GM12864 (cell line): ENCODE measurements at places on chromosomes 1 and 21.
A peak's percentile ranks its signal among the peaks of the same experiment; 100 is the strongest.

- no peak for DNase-seq
These were observed 70.3 kb downstream of the KIAA0319L start for GRCh38 chr1:35486858-35487408.

DNA sequence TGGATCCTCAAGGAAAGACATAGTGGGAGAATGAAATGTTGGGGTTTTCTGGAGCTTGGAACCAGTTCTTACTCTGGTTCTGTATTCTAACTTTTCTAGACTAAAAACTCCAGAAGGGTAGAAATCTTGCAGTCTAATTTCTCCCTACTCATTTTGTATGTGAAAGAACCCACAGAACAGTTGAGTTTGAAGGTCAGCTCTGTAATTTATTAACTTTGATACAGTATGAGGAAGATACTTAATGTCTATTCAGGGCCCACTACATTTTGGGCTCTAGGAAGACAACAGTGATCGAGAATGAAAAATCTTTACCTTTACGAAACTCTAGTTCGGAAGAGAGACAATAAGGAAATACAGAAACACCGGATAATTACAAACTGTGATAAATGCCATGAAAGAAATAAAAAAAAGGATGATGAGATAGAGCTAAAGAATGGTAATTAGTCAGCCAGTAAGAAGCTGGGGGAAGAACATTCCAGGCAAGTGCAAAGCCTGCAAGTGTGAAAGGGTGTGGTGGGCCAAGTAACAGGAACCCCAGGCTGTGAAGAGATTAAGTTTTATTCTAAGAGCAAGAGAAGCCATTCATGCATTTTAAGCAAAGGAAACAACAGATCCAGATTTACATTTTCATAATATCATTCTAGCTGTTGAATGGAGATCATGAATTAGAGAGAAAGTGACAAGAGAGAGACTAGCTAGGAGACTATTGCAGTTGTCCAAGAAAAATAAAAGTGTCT, 159.9 kb upstream of the HMCN1 start:
- no peak for DNase-seq

GRCh38 chr1:36355811-36356210, 29.9 kb downstream of the STK40 start:
- DNase-seq: no peak

DNA sequence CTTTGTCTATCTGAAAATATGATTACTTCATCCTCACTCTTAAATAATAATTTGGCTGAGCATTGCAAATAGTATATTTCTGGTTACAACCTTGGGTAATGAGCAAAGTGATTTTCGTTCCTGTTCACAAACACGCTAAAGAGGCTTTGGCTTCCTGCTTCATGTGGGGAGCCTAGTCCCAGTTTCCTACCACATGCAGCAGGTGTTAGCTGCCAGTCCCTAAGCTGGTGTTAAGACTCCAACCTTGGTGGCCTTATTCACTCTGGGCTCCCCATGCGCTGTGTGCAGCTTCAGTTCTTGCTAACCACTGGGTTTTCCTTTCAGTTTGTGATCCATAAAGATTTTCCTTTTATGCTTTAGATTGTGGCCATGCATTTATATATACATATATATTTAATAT, 56.7 kb upstream of the BARHL2 start:
- DNase-seq: no peak

DNA sequence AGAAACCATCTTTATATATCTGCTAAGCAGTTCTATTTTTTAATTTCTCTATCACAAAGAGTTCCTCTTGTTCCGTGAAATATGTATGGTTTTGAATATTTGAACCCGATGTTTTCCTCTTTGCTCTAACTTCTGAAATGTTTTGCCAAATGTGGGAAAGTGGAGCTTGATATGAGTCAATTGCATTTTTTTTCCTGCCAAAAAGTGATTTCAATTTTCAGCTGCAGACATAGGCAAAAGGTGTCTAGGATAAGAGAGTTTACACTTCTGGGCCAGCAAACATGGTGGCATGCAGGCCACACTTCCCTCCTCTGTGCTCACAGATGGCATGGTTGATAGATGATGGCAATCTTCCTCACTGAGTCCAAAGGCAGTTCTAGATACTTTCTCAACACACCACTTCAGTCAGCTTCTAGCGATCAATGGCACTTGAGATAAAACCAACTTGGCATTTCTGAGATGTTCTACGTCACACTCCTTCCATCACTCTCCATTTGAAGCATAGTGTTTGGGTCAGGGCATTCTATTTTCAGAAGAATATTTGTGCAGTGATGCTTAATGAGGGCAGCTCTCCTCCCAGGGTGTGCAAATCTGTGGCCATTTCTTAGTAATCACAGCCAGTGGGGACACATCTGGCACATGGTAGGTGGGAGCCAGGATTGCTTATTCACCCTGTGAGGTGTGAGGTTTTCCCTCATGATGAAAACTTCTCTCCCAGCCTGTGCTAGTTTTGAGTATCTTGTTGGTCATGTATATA, 54.4 kb upstream of the SCAF4 start:
- DNase-seq: no peak

GRCh38 chr1:183817576-183818288, 12.8 kb downstream of the RGL1 start:
- no peak for DNase-seq

DNA sequence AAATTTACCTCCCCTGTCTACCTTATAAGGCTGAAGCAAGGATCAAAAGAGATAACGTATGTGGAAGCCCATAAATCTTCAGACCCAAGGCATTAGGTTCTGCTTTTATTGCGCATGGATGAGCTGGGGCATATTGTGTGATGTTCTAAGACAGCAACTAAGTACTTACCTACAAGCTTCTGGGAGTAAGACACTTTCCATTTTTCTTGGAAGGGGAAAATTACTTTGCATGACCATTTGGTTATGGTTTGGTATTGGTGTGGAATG, 21.1 kb downstream of the LMOD1 start:
- DNase-seq: no peak

DNA sequence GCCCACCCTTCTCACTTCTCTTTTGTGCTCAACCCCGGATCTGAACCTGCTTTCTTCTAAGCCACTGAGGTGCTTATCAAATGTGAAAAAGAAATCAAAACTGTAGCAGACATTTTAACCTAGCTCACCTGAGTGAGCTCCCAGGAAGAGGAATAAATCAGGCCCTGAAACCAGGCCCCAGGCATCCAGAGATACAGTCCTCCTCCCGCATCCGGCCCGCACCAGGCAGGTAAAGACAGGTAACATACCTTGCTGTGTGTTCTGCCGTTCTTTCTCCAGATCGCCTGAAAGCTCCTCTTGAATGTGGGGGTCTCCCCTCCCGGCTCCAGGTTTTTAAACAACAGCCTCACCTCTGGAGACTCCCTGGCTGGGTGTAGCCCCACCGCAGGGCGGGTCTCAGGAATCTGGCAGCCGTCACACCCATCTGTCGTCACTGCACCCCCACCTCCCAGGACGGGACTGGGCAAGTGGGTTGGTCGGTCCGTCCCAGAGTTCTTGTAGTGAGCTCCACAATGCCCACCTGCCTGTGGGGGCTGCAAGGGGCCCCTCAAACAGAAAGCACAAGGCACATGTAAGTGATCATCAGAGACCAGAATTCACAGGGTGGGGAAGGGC, at the start of gene LAMB3:
Gene LAMB3 (minus strand): TSS at position 305 of the 615 bp plus-strand sequence. CDS start 1,481 bp downstream, outside the sequence.
- DNase-seq: no peak

DNA sequence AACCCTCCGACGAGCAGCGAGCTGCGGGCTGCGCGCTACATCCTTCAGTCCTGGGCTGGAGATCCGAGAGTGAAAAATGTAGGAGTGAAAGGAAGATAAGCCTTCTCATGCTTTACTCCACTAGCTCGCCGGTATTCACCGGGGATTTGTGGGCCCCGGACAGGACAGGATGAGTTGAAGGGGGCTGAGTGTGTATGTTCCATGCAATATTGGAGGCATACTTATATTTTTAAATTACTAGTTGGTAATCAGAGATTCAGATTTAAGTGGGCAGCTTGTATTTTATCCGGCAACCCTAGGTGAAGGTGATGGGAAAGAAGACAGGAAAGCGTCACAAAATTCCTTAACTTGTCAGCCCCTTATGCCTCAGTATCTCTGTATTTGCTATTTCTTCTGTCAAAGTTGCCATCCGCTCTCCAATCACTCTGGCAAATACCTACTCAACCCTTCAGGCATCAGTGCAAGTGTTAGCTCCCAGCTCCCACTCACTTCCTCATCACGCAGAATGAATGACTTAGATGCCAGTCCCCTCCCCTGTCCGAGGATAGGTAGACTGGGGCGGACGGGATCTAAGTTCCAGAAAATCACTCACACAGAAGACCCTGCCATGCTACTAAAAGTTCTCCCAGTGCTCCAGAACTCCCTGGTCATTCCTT, 503 bp upstream of the PIGM start:
- DNase-seq: no peak

GRCh38 chr1:59557549-59557885, 257.2 kb upstream of the HOOK1 start:
- no peak for DNase-seq

DNA sequence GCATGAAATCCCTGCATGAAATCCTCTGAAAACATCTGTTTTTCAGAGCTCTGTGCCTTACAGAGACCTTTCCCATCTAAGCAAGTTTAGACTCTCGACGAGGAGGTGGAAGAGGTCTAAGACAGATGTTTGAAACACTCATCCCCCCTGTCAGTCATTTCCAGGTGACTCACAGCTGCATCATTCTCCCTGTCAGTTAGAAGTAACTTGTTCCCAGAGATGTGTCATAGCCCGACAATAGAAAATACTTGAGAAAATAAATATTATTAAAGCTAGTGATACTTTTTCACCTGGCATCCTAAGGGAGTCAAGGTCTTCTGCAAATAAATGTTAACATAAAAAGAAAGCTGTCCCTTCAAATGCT, 41.6 kb upstream of the SEC16B start:
- DNase-seq: no peak

GRCh38 chr1:231601824-231602672, 24.5 kb upstream of the DISC1 start:
- no peak for DNase-seq

- no peak for DNase-seq
These were observed 246.4 kb upstream of the NR5A2 start for GRCh38 chr1:199780948-199781670.

- DNase-seq: no peak
These were observed 21.6 kb upstream of the SLAMF6 start for GRCh38 chr1:160544647-160545046.

- DNase-seq: no peak
These were observed 33.9 kb downstream of the COQ8A start for GRCh38 chr1:226973898-226974543.

- DNase-seq: no peak
These were observed 23.9 kb upstream of the KNCN start for GRCh38 chr1:46575300-46575699.

DNA sequence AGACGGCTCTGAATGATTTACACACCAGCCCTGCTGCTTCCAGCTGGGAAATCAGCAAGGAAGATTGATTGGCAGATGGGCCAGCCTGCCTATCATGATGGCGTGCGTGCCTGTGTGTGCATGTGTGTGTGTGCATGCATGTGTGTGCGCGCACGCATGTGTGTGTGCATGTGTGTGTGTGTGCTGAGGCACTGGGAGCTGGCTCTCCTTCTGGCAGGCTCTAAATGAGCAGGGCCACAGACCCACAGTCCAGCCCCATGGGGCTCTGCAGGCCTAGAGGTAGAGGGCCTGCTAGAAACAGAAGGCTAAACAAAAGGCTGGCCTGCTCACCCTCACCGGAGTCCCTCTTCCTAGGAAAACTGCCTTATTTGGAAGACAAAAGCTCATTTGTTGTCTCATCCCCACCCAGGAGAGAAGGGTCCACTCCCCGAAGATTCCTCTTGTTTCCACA, 6.0 kb downstream of the KLHDC8A start:
- DNase-seq: no peak

GRCh38 chr1:209751627-209752231, 4.1 kb upstream of the TRAF3IP3 start:
- peak; percentile 76 for DNase-seq

DNA sequence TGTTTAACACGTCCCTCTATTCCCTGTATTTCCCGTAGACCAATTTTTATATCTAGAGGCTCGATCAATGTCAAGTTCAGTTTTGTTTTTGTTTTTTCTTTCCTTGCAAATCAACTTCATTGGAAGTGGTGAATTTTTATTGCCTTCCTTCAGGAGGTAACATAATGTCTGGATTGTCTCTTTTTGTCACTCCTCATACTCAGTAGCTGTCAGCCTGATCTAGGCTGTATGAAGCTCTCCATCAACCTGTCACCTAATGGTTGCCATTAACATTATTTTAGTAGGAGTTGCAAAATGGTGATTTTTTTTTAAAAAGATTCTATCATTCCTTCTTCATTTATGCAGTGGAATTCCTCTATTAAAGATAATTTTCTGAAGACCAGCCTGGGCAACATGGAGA, 49.7 kb upstream of the KIF26B start:
- no peak for DNase-seq

DNA sequence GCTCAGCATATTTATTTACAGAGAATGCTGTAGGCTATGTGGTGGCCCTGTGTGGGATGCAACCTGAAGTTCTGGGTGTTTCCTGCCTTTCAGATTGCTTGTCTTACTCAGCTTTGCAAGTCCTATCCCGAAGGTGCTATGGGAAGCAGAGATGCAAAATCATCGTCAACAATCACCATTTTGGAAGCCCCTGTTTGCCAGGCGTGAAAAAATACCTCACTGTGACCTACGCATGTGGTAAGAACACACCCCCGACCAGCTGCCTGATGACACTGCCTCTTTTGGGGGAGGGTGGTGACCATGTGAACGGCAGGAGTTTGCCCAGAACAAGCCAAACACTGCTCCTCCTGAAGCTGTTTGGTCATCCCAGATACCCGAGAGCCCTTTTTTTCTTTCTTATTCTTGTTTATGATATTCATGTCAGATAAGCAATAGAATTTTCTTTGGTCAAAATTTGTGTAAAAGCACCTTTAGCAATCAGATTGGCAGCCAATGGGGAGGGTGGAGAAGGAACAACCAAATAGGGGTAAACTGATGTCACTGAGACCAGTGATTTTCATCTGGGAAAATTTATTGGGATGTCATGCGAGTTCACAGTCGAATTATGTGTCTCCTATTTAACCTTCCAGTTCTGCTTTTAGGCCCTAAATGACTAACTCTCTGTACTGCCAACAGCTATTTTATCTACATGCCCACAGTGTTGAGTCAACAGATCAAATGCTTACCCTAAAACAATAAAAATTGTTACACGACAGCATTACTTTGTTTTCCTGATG, 82.6 kb downstream of the EVA1C start:
- DNase-seq: no peak

DNA sequence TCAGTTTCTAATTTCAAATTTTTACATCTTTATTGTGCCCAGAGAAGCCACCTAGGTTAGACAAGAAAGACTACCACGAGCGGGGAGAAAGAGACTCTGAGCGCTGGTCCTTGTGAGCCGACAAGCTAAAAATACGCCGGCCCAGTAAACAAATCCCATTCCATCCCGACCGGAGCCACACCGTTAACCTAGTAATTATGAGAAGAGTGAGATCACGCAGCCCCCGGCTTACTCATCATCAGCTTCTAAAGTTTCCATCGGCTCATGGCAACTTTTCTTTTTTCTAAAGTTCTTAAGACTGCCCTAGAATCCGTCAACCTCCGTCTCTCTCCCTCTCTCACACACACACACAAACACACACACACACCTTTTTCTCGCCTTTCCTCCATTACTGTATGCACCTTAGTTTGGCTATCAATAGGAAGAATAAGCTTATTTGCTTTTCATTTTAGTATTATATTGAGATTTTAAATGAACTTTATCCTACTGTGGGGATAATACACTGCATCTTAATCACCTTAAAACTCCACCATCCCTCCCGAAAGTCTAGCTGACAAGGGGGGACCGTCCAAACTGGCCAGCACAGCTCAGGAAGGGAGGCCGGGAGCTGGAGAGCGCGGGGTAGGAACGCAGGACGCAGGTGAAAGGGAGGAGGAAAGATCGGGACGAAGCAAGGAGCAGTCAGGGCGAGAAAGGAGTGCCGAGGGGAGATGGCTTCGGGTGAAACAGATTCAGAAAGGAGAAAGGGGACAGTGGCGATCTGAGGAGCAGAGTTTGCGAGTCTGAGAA, 728 bp downstream of the OTUD7B start:
- DNase-seq: no peak
